ENCODE measurements at places on chromosomes 4 and X. TPM values are rescaled to one million over a fixed set of nuclear protein-coding genes. Genes with fewer than 3 reads are reported as not detected.

Gene NR3C2
- total RNA-seq = 3.0 TPM

Gene ELF2
- total RNA-seq = 48.8 TPM

DNA sequence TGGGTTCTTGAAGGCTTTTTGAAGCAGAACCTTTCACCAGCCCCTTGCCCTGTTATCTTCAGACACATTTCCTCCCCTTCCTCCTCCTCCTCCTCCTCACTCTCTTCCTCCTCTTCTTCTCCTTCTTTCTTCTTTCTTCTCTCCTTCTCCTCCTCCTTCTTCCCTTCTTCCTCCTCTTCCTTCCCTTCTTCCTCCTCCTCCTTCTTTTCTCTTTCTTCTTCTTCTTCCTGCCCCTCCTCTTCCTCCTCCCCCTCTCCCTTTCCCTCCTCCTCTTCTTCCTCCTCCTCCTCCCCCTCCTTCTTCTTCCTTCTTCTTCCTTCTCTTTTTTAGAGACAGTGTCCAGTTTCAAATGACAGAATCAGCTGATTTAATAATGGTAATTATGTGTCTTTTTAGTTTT, 226.0 kb downstream of the DKK2 start:
- DNase-seq = no peak

DNA sequence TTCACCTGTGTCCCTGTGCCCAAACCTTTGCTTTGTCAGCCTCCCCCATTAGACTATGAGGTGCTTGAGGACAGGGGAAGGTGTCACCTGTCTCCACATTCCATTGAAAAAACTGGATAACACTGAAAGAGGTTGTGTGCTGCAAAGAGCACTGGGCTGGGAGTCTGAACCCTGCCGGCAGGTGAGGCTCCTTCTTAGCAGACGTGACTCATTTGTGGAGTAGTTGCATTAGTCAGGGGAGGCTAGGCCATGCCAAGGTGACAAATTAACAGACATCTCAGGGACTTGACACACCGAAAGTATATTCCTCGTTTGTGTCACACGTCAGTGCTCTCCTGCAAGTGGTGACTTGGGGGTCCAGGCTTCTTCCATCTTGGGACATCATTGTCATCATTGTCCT, 95.9 kb upstream of the STX18 start:
- DNase-seq = no peak

GRCh38 chr4:88204882-88205281, 46.4 kb upstream of the ABCG2 start:
- DNase-seq = no peak

DNA sequence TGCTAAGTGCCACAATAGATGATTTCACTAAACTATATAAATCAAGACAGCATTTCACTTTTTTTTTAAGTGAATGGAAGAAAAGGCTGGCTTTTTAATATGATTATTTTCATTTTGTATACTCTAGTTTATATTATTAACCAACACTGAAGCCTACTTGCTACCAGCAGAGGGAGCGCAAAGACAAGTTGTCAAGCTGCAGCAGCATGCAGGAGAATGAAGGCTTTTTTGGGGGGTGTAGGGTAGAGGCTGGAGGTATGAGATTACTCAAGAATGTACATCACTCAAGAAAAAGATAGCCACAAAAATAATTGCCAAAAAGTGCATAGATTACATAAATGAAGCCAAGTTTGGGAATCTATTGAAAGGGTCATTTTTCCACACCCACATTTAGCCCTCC, 519.5 kb downstream of the FGF13 start:
- DNase-seq = peak; percentile 61

DNA sequence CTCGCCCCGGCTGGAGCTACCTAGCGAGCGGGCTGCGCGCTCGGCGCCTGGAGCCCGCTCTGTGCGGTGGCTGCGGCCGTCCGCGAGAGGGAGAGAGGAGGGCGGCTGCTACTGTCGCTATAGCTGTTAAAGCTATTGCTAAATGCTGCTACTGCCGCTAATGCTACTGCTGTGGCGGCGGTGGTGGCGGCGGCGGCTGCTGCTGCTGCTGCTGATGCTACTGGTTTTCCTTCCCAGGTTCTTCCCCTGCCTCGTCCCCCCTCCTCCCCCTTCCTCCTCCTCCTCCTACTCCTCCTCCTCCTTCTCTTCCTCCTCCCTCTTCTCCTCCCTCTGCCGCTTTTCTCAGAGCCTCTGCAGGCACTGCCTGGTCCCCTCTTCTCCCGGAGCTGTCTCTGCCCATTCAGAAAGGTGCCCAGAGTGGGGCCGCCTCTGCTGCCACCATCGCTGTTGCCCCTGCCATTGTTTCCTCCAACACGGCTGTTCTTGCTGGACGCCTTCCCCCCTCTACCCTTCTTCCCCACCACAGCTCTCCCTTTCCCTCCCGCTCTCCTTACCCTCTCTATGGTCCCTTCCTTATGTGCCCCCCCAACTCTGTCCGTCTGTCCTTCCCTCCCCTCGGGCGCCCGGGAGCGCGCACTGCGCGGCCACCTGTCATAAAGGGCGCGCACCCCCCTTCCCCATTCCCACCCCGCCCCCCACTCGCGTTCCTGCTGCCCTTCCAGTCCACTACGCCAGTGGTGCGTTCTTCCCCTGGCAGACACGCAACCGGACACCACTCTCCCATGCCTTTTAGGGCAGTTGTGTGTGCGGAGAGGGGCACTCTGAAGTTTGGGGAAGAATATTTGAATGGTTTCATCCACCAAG, at the start of gene NEXMIF:
NEXMIF (minus strand) TSS at position 228 of the 864 bp plus-strand sequence.
- peak; percentile 69 for DNase-seq
